Activated T-cell treated with anti-CD3 and anti-CD28 coated beads for 24 hours (primary cell): ENCODE measurements at places on chromosomes 1 and 21.

DNA sequence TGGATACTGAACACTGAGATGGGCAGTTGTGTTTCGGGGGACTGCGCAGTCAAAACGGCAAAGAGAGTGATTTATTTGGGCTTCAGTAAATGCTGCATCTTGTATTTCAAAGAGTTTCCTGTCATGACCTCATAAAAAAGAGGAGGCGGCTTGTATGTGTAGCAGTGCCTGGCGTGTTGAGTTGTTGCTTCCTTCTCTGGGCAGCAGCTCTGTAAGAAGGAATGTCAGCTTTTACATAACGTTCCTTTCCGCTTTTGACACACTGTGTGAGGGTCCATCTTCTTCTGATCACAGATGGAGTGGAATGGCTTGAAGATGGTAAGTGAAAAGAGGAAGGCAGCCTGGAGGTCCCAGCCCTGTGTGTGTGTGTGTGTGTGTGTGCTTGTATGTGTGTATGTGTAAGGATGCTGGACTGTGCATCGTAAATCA lies 941 bp downstream of the ELAVL4 start:
- no peak for DNase-seq

- DNase-seq, result no peak
Observed at GRCh38 chr1:14027099-14027498, 327.1 kb downstream of the PRDM2 start.

GRCh38 chr1:230280054-230280795 lies 145.9 kb downstream of the PGBD5 start:
- DNase-seq, result no peak

DNA sequence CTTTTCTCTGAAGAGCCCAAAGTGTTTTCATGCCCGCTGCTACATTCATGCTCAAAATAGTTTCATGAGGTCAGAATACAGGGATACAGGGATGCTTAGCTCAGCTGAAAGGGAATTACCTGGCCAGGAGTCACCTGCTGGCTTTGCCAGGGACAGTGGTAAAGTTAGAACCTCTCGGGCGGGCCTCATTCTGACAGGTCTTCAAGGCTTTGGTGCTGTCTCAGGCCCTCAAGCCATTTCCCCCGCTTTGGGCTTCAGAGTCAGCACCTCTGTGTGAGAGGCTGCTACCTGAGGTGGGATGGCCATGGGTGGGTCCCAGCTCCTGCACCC lies 5.5 kb downstream of the RASSF5 start:
- no peak for DNase-seq

DNA sequence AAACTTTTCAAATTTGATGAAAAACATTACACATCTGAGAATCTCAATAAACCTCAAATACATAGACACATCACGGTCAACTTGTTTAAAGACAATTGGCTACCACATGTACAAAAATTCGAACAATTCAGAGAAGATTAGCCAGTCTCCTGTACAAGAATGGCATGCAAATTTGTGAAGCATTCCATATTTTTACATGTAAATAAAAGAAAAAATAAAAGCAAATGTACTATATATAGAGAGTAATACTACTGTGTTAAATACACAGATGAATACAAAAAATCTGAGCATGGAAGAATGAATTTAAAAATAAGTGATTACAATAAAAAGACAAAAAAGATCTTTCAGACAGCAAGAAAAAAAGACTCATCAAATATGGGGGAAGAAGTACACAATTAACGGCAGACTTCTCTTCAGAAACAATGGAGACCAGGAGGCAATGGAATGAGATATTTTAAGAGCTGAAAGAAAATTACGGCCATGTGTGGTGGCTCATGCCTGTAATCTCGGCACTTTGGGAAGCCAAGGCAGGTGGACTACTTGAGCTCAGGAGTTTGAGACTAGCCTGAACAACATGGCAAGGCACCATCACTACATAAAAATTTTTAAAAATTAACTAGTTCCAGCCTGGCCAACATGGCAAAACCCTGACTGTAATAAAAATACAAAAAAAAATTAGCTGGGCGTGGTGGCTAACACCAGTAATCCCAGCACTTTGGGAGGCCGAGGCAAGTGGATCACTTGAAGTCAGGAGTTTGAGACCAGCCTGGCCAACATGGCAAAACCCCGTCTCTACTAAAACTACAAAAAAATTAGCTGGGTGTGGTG lies 23.2 kb downstream of the HAX1 start:
- DNase-seq, result no peak

DNA sequence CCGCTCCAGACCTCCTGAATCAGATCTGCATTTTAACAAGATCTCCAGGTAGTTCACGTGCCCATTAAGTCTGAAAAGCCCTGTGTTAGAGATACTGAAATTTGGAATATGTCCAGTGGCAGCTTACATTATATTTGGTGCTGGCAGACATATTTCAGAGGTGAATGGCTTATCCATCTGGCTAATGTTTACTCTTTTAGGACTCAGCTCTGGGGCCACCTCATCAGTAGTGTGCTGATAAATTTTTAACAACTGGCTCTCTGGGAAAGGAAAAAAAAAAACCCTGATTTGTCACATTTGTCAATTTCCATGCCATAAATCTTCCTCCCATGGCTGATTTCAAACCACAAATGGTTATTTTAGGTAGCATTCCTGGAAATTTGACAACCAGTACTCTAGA lies 25.3 kb upstream of the SYT6 start:
- no peak for DNase-seq

- DNase-seq, result no peak
Observed at GRCh38 chr1:30760596-30761324, 3.2 kb upstream of the LAPTM5 start.

- no peak for DNase-seq
Observed at GRCh38 chr1:44707959-44708831, 22.8 kb downstream of the RNU5D-1 start.

GRCh38 chr1:221873673-221874072 lies 131.8 kb upstream of the DUSP10 start:
- DNase-seq, result no peak

GRCh38 chr1:232327899-232328298 lies 302.0 kb downstream of the SIPA1L2 start:
- DNase-seq, result no peak

DNA sequence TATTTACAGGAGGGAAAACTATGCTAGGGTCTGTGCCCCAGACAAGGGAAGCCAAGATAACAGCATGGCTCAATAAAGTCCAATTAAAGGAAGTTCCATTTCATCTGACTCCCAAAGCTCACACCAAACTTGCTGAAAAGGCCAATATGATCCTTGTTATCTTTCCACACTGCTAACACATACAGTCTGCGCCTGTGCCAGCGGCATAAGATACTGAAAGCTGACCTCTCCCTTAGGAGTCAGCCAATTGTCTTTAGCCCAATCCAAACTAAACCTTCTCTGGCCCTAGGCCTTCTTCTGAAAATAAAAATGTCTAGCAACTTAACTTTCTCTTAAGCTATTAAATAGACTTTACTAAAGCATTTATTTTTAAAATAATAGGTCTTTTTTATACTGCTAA lies 179.0 kb upstream of the PLD5 start:
- DNase-seq, result no peak

GRCh38 chr1:7580923-7581753 lies 190.0 kb upstream of the VAMP3 start:
- DNase-seq, result no peak
